Progenitor cell of endocrine pancreas (in vitro differentiated cells): ENCODE measurements at places on chromosomes 5 and 9.

DNA sequence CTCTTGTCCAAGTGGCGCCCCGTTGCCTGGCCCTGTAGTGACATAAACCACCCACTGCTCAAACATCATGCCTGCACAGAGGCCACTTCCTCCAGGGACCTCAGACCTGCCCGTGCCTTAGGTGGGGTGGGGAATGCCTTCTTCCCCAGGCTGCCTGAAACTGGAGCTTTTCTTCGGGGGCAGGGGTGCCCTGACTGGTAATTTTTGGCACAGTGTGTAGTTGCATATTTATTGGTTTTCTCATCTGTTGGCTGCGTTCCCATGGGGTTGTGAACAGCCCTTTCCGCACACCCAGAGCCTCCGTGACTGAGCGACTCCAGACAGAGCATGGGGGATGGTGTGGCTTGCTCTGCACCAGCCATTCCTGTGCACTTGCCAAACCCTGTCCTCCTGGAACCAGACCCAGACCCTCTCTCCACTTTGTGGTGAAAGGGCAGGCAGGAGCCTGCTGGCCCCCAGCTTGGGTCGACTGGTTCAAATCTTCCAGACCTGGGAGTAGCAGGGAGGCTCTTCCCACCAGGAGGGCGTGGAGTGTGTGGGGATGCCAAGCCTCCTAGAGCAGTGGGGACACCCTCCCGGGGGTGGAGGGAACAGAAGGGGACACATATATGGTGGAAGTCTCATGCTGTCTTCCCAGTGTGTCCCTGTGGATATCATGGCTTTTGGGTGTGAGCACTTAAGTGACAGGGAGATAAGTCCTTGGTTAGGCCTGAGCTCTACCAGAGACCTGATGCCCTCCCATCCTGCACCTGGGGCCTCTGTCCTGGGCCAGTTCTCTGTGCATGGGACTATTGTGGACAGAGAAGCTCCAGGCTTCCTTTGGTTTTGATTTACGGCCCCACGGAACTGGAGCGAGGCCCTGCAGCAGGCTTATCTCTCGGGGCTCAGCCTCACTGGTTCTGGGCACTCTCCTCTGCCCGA is 39.6 kb downstream of the WNK2 start:
- H3K27me3 ChIP-seq: no peaks in the 10 kb centered on the region
- H3K4me1 ChIP-seq: peaks cover 32% of the 10 kb centered on the region
- H3K27ac ChIP-seq: peak overlapping the region; percentile 62
- peaks cover 6% of the 10 kb centered on the region for H3K36me3 ChIP-seq
- no peak overlapping the region for H3K4me3 ChIP-seq
- no peak for DNase-seq

GRCh38 chr9:16002816-16003215 is 450.0 kb downstream of the CCDC171 start:
- H3K36me3 ChIP-seq: no peaks in the 10 kb centered on the region

GRCh38 chr5:14447958-14448911 is 133.4 kb upstream of the OTULINL start:
- peaks cover 8% of the 10 kb centered on the region for H3K36me3 ChIP-seq
- H3K4me1 ChIP-seq: peaks cover 12% of the 10 kb centered on the region
- H3K27ac ChIP-seq: no peak overlapping the region
- no peak overlapping the region for H3K4me3 ChIP-seq
- DNase-seq: no peak

DNA sequence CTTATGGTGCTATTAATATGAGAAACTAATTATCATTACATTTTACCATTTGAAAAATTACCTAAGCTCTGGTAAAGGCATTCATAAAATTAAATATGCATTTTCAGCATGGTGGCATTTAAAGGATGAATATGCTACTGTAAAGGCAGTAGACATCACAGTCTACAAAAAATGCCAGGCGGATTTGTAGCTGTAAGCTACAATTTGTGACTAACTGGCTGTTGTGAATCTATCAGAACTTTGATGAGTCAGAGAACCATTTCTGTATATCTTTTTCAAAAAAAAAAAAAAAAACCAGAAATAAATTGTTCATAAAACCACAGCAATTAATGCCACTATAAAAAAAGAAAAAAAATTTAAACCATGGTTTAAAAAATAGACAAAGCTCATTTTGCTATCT is 186.3 kb downstream of the NFIB start:
- no peaks in the 10 kb centered on the region for H3K27me3 ChIP-seq
- H3K27ac ChIP-seq: no peak overlapping the region
- H3K36me3 ChIP-seq: no peaks in the 10 kb centered on the region
- no peak for DNase-seq
- peaks cover 2% of the 10 kb centered on the region for H3K4me1 ChIP-seq

DNA sequence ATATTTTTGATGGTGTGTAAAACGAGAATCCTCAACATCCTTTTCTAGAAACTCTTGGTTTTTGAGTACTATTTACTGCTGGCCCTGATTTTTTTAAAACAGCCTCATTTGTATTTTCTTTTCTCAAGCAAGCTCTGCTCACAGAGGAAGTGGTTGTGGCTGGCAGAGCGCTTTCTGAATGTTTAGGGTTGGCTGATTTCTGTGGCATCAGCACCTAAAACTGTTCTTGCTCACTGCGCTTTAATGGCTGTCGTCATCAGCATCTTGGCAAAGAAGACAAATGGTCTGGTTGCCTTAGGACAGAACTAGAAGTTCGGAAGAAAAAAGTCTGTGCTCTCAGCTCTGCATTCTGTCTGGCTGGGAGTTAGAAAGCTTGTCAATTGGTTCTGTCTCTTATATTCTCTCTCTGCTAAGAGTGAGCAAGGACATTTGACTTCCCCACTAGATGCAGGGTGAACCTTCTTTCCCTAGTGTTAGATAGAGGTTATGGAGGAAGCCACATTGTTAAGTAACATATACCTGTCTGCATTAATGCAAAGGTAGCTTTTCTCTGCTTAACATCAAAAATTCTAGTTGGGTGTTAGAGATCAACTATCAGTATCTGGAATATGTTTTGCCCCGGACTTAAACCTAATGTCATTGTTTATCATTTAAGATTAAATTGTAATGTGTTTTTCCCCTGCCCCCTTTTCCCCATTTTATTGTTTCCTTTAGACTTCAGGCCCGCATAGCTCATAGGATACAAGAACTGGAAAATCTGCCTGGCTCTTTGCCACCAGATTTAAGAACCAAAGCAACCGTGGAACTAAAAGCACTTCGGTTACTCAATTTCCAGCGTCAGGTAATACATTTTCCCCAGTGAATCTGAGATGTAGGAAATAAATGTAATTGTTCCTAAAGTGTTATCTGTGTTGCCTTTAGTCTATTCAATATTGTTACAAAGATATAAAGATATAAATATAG is 39.0 kb downstream of the SMARCA2 start:
- peaks cover 3% of the 10 kb centered on the region for H3K4me1 ChIP-seq
- no peak overlapping the region for H3K27ac ChIP-seq
- H3K27me3 ChIP-seq: peaks cover 6% of the 10 kb centered on the region
- DNase-seq: no peak
- peaks cover 13% of the 10 kb centered on the region for H3K36me3 ChIP-seq
- no peak overlapping the region for H3K4me3 ChIP-seq

GRCh38 chr5:501831-502184 is 22.4 kb downstream of the SLC9A3 start:
- no peaks in the 10 kb centered on the region for H3K4me1 ChIP-seq
- H3K36me3 ChIP-seq: no peaks in the 10 kb centered on the region
- no peak overlapping the region for H3K4me3 ChIP-seq
- no peak for DNase-seq
- no peak overlapping the region for H3K27ac ChIP-seq

- peaks cover 8% of the 10 kb centered on the region for H3K4me1 ChIP-seq
- no peak overlapping the region for H3K4me3 ChIP-seq
- H3K27ac ChIP-seq: no peak overlapping the region
- no peaks in the 10 kb centered on the region for H3K36me3 ChIP-seq
- H3K27me3 ChIP-seq: peaks cover 12% of the 10 kb centered on the region
These were observed 196.7 kb downstream of the RGS3 start for GRCh38 chr9:113660196-113660595.

GRCh38 chr9:114317665-114318357 is 5.1 kb upstream of the ORM1 start:
- H3K36me3 ChIP-seq: no peaks in the 10 kb centered on the region
- peaks cover 5% of the 10 kb centered on the region for H3K27me3 ChIP-seq
- H3K4me3 ChIP-seq: no peak overlapping the region
- H3K27ac ChIP-seq: peak overlapping the region; percentile 37

GRCh38 chr9:97759581-97760288 is 62.6 kb upstream of the XPA start:
- no peak for DNase-seq
- no peak overlapping the region for H3K4me3 ChIP-seq
- no peak overlapping the region for H3K27ac ChIP-seq
- no peaks in the 10 kb centered on the region for H3K4me1 ChIP-seq
- no peaks in the 10 kb centered on the region for H3K36me3 ChIP-seq

DNA sequence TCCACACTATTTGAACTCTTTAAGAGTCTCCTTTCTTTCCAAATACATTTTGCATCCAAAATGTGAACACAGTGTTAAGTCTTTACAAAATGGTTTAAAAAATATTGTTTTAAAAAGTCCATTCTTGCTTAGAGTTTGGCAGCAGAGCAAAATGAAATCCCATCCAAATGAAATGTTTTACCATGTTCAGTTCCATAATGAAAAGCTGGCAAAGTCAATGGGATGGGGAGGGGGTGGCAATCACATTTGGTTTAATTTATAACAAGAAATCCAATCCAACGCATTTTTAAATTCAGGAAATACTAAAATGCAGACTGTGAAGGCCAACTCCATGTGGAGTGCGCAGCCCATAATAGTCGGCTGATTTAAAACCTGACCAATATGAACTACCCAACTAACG is 39.4 kb downstream of the MRPL36 start:
- H3K27me3 ChIP-seq: peaks cover 29% of the 10 kb centered on the region
- no peaks in the 10 kb centered on the region for H3K36me3 ChIP-seq
- no peak overlapping the region for H3K4me3 ChIP-seq
- DNase-seq: no peak

- no peak overlapping the region for H3K27ac ChIP-seq
- no peaks in the 10 kb centered on the region for H3K27me3 ChIP-seq
- H3K4me3 ChIP-seq: no peak overlapping the region
These were observed 12.7 kb upstream of the SVEP1 start for GRCh38 chr9:110592044-110592830.

DNA sequence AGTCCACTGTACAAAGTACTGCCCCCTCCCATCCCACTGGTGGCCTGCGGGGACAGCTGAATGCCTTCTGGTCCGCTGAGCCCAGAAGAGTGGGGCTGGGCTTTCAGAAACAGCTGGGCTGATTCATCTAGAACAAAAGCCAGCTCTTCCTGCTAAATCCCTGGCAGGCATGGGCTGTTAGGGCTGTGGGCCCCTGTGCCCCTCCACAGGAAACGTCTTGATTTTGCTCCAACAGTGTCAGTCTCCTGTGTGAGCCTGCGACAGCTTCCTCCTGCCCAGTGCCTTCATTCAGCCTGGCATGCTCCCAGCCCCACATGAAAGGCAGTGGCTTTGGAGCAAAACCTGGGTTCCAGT is 6.9 kb upstream of the GSN start:
- no peak overlapping the region for H3K4me3 ChIP-seq
- no peaks in the 10 kb centered on the region for H3K4me1 ChIP-seq

DNA sequence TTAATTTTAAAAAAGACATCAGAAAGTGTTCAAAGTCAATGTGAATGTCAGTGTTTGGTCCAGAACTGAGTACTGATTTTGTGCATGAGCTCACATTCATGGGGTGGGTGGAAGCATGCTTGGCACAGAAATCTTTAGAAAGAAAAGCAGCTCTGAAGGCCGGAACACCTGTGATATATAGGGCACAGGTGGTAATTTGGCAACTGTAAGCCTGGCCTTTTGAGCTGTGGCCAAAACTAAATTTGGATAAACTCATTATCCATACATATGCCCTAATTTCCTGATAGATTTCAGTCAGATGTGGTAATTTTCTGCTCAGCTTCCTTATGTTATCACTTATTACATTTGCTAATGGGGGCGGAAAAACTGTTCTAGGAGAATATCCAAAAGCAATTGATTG is 211.4 kb downstream of the HCN1 start:
- no peaks in the 10 kb centered on the region for H3K36me3 ChIP-seq
- no peaks in the 10 kb centered on the region for H3K27me3 ChIP-seq
- H3K4me1 ChIP-seq: no peaks in the 10 kb centered on the region

- no peak for DNase-seq
- H3K4me1 ChIP-seq: no peaks in the 10 kb centered on the region
- no peak overlapping the region for H3K4me3 ChIP-seq
These were observed 243.0 kb upstream of the ITGA1 start for GRCh38 chr5:52544738-52545137.

DNA sequence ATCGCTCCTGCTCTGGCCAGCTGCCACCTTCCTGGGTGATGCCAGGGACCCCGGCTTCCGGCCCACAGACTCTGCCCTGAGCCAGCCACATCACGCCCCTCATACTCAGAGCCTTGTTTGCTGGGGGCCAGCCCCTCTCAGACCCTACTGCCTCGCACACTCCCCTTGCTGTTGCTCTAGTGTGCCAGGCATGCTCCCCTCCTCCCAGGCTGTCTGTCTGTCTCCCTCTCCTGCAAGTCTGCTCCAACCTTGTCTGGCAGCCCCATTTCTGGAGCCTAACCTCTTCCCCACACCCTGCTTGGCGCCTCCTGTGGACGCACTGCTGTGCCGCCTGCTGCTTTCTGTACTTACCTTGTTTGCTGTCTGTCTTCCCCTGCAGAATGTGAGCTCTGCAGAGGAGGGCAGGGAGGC is 184.7 kb downstream of the HSPA4 start:
- no peaks in the 10 kb centered on the region for H3K4me1 ChIP-seq
- DNase-seq: no peak
- no peak overlapping the region for H3K27ac ChIP-seq
- no peak overlapping the region for H3K4me3 ChIP-seq
- no peaks in the 10 kb centered on the region for H3K36me3 ChIP-seq

DNA sequence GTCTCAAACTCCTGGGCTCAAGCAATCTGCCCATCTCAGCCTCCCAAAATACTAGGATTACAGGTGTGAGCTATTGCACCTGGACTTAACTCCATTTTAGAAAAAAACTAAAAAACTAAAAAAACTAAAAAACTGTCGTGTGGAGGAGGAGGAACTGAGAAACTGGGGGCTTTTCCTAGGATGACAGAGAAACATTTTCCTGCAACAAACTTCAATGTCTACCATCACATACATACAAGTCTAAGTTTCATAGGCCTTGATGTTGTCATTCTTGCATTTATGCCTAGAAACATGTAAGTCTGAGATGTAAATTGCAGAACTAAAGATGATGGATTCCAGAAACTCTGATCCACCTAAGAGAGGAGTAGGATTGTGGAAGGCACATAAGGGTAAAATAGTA is 556.8 kb downstream of the RAB3C start:
- H3K4me1 ChIP-seq: no peaks in the 10 kb centered on the region
- H3K27ac ChIP-seq: no peak overlapping the region
- H3K27me3 ChIP-seq: no peaks in the 10 kb centered on the region
- DNase-seq: no peak

DNA sequence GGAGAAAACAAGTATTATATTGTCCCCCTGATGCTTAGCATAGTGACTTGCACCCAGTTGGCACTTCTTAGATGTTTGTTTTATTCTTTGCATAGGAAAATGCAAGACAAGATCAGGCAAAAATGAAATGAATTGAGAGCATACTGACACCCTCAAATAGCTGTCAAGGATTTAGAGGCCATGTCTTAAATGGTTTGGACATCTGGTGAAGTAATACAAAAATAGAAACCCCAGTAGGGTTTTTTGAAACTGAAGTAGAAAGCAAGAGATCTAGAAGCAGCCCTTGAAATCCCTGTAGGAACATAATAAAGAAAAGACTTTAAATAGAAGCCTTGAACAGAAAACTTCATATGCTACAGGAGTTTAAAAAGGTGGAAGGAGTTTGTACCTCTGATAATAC is 174.3 kb downstream of the ANXA1 start:
- no peak for DNase-seq
- no peaks in the 10 kb centered on the region for H3K4me1 ChIP-seq
- no peaks in the 10 kb centered on the region for H3K27me3 ChIP-seq
- H3K36me3 ChIP-seq: no peaks in the 10 kb centered on the region
- no peak overlapping the region for H3K27ac ChIP-seq
